ENCODE measurements at places on chromosomes 5 and 9.

- no peak for DNase-seq
Measured at GRCh38 chr5:174320051-174320450, 274.5 kb downstream of the NSG2 start.

DNA sequence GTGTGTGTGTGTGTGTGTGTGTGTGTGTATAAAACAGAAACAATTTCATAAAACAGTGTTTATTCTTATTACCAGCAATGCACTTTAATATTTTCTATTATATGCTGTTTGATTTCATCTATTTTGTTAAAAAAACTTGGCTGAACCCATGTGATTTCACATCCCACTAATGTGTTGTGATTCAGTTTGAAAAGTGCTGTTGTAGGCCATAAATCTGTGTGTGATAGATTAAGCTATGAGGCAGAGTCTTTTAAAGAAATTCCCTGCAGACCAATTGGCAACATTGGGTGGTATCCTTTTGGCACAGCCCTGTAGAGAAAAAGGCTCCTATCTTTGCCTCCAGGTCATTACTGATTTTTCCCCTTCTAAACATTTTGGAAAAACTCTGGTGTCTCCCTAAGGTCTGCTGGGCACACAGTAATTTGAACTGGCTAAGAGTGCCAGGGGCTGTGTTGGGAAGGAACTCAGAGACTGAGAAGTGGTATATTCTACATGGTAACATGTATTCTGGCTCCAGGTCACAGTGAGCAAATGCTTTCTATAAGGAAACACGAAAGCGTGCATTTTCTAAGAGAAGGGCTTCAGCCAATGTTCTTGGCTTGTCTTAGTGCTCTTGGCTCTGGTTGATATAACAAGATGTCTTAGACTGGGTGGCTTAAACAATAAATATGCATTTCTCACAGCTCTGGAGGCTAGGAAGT, 4.5 kb downstream of the CAMK4 start:
- DNase-seq, result no peak

DNA sequence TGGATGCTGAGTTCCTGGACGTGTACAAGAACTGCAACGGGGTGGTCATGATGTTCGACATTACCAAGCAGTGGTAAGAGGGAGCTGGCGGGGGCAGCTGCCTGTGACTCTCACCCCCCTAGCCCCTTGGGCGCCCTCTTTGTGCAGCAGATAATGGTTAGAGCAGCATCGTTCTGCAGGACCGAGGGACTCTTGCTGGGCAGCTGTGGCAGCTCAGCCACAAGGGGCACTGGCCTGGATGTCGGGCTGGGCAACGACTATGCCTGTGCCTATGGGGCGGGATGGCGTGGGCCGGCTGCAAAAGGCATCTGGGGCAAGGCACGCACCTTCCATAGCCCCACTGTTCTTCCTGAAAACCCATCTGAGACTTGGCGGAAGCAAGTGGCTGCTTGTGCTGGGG, 12.9 kb upstream of the AJM1 start:
- no peak for DNase-seq

DNA sequence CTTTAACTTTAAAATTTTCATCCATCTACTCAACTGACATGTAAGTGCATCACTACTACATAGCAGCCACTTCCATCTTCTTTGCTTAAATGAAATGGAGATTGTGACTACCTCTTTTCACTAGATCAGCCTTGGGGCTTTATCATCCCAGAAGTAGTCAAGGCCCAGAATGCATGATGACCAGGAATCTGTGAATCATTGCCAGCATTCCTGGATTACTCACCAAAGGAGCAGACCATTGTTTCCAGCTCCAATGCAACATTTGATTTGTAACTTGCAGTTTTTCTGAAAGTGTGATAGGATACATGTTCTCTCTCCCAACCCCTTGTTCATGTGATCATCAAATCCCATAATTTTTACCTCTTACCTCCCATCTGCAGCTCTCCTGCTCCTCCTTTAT, 65.1 kb downstream of the PLPPR1 start:
- DNase-seq, result no peak

- no peak for DNase-seq
Measured at GRCh38 chr5:81776258-81776657, 25.4 kb upstream of the SSBP2 start.

- no peak for DNase-seq
Measured at GRCh38 chr9:19148187-19148586, 20.9 kb upstream of the PLIN2 start.

DNA sequence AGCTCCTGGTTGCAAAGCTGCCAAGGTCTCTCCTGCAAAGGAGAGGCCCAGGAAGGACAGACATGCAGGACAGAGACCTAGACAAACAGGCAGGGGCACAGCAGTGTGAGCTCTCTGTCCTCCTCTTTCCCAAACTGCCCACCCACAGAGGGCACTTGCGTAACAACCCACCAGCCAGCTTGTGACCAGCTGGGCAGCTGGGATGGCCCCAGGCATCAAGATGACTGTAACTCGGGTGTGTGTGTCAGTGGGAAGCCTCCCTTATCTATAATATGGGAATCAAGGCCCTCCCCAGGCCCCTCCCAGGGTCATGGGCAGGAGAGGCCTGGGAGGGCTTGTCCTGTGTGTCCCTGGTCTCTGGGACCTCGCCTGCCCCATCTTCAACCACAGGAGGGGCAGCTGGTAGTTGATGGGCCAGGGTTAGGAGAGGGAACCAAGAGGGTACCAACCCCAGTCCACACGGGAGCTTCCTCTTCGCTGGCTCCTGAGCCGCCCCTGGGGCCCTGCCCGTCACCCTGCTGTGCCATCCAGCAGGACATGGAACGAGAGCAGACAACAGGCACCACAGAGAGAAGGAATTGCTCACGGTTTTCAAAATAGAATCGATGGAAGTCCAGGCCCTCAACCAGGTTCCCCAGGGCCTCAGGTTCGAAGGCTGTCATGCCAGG, 37.9 kb downstream of the SLC6A7 start:
- DNase-seq, result no peak

GRCh38 chr5:37400501-37400900, 21.4 kb downstream of the WDR70 start:
- DNase-seq, result no peak

DNA sequence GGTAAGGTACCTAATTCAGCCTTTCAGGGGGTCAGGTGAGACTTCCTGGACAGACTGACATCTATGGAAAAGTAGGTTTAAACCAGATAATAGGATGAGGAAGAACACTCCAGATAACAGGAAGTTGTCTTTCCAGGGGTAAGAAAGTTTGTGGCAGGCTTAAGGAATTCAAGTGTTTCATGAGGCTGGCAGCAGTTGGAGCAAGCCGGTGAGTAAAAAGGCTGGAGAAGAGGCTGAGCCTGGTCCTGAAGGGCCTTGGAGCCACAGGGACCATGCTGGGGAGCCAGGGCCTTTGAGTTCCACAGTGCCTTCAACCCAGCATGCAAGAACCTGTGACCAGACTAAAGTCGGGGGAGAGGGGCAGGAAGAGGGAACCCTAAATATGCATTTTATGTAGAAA, 353.4 kb downstream of the SPOCK1 start:
- DNase-seq, result no peak

DNA sequence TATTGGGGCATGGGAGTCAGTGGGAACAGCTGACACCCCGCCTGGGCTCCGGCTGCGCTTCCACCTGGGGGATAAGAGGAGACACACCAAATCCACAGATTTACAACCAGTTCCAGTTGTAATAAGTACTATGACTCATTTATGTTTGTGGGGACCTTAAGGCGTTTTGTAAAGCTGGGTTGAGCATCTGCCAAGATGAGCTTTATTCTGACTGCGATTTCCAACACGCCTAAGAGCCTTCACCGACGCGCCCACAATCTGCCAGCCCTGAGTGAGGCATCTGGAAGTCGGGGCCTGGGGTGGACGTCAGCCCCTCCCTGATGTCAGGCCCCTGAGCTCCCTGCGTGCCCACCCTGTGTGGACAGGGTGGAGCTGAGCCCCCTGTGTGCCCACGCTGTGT, 14.3 kb upstream of the LHX3 start:
- DNase-seq, result no peak

GRCh38 chr9:105245029-105245890, 809 bp downstream of the SLC44A1 start:
- DNase-seq, result peak; percentile 36

- DNase-seq, result no peak
Measured at GRCh38 chr9:110015759-110016158, 192.2 kb downstream of the C9orf152 start.

- no peak for DNase-seq
Measured at GRCh38 chr9:34465468-34465867, 6.9 kb downstream of the DNAI1 start.

DNA sequence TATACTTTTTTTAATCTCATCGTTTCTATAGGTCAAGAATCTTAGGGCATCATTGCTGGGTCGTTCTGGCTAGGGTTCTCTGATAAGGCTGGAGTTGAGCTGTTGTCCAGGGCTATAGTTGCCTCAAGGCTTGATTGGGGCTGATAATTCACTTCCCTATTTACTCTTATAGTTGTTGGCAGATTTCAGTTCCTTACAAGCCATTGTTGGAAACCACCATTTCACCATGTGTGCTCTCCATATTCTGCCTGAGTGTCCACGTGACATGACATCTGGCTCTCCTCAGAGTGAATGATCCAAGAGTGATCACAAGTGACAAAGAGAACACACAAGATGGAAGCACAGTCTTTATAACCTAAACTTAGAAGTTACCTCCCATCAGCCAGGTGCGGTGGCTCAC, 852.2 kb downstream of the EFNA5 start:
- DNase-seq, result no peak

DNA sequence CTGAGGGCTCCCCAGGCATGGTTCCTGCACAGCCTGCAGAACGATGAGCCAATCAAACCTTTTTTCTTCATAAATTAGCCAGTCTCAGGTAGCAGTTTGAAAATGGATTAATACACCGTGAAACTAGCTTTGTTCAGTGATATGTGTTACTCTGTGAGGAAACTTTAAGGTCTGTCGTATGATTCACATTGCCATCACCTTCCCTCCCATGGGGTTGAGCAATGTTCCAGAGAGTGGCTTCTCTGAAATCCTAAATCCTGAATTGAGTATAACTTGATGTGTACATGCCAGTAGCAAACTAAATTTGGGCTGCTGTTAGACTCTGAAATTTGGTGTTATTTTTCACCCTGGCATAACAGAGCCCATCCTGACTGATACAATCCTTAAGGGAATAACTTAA, 866.4 kb upstream of the C9orf72 start:
- DNase-seq, result no peak

- peak; percentile 38 for DNase-seq
Measured at GRCh38 chr9:135990468-135991429, 29.6 kb upstream of the UBAC1 start.

DNA sequence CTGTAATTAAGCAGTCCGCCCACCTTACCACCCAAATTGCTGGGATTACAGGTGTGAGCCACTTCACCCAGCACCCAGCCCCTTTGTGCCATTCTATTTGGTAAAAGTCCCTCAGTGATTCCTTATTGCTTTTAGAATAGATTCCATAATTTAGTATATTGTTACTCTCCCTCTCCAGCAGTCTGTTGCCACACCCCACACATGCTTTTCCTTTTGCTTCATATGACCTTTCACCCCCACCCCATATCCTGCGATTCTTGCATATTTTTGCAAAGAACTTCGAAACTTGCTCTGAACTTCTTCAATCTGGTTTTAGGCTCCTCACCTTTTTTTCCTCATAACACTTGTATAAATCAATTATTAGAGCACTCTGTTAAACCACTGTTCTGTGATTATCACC, 100.2 kb downstream of the MTREX start:
- DNase-seq, result no peak

- DNase-seq, result no peak
Measured at GRCh38 chr5:32953694-32954093, 242.6 kb downstream of the NPR3 start.

GRCh38 chr9:19431361-19432171, 22.8 kb downstream of the ACER2 start:
- no peak for DNase-seq

- no peak for DNase-seq
Measured at GRCh38 chr5:31273631-31274378, 80.3 kb downstream of the CDH6 start.

Measured in endothelial cell (in vitro differentiated cells).